ENCODE measurements at places on chromosomes 2 and 18.

GRCh38 chr2:45258311-45258710, 249.1 kb upstream of the SIX2 start:
- no peak for DNase-seq

DNA sequence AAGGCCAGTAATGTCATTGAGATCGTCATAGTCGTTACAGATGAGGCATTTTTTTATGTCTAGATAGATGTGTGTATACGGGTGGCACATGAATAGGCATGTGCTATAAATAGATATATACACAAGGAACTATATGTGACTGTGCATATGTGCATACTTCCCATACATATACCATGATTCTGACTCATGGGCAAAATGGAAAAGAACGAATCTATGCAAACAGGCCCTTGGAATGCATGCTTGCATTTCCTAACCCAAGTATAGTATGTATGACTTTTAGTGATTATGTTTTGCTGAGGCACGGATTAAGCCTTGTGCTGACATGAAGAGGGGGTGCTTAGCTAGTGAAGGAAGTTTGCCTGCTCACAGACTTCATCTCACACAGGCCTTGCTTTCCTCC, 111.7 kb downstream of the BCL11A start:
- no peak for DNase-seq

DNA sequence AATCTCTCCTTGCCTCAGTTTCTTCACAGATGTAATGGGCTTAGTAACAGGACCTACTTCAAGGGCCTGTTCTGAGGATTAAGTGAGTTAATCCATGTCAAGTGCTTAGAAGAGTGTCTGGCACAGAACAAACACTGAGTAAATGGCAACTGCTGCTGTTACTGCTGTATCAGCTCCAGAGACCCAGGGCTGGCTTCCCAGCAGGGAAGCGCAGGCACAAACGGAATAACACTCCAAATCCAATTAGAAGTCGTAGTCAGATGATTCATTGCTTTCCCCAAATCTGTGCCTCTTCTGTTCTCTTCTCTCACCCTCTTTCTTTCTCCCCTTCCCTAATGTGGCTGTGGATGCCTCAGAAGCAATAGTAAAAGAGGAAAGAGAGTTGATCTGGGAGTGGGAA, 101.1 kb upstream of the FZD7 start:
- no peak for DNase-seq

- no peak for DNase-seq
These were observed 31.6 kb upstream of the NEB start for GRCh38 chr2:151765760-151766410.
